ENCODE measurements at places on chromosomes 12 and 14.

DNA sequence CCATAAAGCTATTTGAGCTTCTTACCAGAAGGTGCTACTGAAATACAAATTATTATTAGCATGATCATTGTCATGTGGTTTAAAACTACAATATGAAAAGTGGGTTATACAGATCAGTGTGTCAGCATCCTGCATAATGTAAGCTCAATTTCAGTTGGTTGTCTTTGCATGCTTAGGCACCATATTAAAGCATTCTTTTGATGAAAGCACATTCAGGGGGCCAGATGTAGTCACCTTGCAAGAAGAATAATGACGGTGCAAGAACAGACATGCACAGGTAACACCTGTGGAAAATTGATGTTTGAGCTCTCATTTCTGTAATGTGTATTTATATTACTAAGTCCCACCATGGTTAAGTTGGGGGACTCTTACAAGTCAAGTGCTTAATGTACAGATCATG lies 123.9 kb downstream of the PAX9 start:
- no peak for DNase-seq

DNA sequence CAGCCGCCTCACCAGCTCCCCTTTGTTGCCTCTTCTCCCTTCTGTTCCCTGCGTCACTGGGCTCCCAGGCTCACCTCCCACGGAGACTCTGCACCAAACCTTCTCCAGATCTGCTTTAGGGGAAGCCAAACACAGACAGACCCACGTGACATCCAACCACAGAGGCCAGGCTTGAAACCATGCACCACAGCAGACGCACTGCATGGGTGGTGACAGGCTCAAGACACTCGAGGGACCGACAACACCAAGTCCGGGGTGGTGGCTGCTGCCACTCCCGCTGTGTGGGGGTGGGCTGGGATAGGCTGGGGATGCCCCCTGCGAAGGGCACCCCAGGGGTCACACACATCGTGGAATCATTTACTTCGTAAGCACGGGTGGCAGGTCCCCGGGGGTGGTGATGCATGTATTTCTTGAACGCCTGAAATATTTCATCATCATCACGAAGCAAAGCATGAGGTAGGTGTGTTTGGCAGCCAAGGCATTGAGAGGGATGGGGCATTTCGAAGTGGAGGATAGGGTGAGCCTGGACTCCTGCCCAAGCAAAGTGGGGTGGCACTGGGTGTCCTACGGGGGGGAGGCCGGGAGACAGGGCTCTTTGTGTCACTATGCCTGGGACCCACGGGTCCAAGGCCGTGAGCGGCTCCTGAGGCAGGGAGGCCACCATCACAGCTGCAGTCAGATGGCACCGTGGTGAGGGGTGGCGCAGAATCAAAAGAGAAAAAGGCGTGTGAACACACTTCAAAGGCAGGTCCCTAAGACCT lies 66.8 kb upstream of the RFLNA start:
- no peak for DNase-seq

GRCh38 chr12:60391051-60391450 lies 795.2 kb downstream of the SLC16A7 start:
- no peak for DNase-seq

DNA sequence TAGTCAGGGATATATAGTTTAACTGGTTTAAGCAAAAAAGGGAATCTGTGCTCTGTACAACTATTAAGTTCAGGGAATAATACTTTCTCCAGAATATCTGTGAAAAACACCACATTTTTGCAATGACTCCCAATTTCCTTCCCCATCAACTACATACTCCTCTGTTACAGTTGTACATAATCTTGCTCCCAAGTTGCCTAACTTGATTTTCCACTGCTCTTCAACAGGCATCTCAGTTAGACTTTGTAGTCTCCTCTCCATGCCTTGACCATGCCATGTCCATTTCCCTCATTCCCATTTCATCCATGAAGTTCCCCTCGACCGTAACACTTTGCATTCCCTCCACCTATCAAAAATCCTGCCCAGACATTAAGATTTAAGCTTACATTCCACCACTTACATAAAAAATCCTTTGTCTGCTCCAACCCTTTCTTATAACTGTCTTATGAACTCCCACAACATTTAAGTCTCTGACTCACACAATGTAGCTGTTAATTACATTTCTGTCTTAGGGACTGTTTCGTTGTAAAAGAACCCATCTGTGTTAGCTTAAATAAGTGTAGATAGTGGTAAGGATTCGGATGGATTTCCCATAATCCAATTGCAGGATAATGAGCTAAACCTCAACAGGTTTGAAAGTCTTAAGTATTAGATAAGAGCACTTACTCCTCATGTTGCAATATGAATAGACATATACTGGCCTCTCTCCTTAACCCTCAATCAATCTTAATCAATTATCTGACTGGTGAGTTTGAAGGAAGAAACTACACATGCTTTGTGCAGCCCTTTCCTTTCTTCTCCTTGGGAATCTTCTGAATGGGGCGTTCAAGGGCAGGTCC lies 156.5 kb downstream of the PAWR start:
- no peak for DNase-seq

GRCh38 chr12:79725987-79726386 lies 35.2 kb upstream of the PAWR start:
- no peak for DNase-seq

DNA sequence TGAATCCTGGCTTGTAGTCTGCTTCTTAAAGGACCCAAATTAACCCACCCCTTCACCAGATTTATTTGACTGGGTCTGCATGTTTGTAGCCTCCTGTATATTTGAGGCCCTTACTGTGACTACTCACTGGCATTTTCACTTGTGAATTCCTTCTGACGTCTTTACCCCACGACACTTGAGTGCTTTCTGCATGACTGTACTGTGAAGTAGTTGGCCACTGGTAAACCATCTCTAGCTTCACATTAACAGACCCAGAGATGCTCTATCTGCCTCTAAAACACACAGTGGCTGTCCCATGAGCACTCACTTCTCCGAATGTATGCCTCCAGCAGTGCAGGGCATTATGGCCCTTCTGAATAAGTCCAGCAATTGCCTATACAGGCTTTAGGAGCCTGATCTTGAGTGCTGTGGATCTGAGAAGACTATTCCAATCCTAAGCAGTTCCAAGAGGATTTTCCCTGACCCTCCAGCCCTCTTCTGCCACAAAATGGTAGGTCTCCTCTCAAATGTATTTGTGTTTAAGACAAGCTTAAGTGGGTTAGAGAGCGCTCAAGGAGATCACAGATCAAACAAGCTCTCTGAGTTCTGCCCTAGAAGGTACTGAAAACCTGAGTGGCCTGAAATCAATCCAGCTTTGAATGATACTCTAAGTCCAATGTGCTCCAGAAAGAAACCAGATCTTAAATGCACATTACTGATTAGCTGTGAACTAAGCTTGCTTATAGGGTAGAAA lies 534.7 kb downstream of the RPS29 start:
- no peak for DNase-seq

- DNase-seq: no peak
Observed at GRCh38 chr12:69910694-69911093, 85.7 kb downstream of the MYRFL start.

GRCh38 chr14:103126873-103127304 lies 3.6 kb downstream of the TNFAIP2 start:
- DNase-seq: peak; percentile 78

DNA sequence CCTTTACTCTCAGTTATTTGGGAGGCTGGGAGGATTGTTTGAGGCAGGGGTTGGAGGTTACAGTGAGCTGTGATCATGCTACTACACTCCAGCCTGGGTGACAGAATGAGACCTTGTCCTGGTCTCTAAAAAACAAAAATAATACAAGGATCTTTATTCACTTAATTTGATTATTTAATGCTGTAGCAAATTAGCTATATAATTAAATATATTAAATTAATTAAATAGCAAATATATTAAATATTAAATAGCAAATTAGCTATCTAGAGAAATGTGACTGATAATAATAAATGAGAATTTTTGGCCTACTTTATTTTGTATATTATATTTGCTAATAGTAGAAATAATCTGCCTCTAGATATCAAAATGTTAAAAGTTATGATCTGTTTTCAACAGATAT lies 298.8 kb upstream of the NAV3 start:
- DNase-seq: no peak

GRCh38 chr12:80792861-80793260 lies 76.1 kb downstream of the MYF5 start:
- DNase-seq: no peak

GRCh38 chr12:96872961-96873360 lies 34.1 kb upstream of the NEDD1 start:
- DNase-seq: no peak

DNA sequence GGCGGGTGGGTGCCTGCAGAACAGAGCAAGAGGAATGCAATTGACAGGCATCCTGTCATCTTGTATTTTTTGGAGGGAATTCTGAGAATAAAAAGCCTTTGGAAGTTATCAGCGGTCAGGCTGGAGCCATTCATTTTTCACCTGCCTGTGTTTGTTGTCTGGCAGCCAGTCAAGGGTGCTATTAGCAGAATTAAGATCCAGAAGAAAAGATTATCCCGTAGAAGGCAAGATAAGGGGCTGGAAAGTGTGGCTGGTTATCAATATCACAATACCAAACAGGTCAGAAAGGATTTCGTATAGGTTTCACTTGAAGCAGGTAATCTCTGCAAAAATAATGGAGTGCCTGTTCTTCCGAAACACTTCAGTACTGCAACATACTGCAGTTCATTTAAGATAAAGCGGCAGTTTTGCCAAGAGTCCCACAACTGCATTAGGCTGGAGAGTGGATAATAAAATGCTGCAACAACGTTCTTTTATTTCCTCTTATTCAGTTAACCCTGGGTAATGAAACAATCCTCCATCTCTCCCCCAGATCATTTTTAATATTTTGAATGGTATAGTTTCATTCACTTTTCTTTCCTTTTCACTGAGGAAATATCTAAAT lies 171.2 kb upstream of the CDKN3 start:
- DNase-seq: no peak

- no peak for DNase-seq
Observed at GRCh38 chr12:92927436-92928281, 1.4 kb downstream of the EEA1 start.

DNA sequence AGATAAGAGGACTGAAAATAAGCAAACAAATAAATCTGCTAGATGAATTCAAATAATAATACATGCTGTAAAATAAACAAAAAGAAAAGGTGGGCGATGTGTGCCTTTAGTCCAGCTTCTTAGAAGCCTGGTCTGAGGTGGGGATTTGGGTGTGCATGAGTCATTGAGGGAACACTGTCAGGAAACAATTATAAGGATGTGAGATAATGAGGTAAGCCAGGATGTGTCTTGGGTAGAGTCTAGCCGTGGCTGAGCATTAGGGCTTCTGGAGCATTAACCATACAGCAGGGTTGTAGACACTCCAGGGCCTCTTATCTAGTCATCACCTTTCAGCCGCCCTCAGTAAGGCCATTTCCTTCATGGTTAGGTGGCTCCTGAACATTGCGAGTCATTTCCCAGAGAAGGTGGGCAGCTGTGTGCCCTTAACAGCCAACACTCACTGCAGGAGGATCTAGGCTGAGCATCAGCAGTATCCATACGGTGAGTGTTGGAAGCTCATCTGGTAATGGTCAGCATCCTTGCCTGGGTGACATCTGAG lies 405.6 kb downstream of the GLT1D1 start:
- DNase-seq: no peak

GRCh38 chr12:588024-588322 lies 75.3 kb downstream of the NINJ2 start:
- DNase-seq: no peak

- DNase-seq: no peak
Observed at GRCh38 chr14:54209511-54210250, 187.1 kb upstream of the CDKN3 start.

- DNase-seq: no peak
Observed at GRCh38 chr12:123617580-123617979, 15.7 kb downstream of the DDX55 start.

GRCh38 chr14:96934638-96935330 lies 137.6 kb downstream of the VRK1 start:
- DNase-seq: no peak

DNA sequence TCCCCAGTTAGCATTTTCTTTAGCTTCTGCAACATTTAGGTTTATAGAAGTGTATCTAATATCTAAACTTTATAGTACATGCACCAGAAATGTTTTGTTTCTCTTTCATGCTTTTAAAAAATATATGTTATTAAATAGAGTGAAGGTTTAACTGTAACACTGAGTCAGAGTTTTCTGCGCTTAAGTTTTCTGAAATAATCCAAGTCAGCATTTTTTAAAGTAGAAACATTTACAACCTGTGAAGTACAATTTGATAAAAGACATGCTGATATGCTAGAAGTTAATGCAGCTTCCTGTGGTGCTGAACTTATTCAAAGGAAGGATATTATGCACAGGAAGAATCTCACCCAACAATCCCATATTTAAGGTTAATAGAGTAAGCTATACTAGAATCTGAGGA lies 1096.8 kb downstream of the LRFN5 start:
- no peak for DNase-seq

- peak; percentile 34 for DNase-seq
Observed at GRCh38 chr12:182381-182892, 31.5 kb downstream of the SLC6A12 start.
